Sigmoid colon (tissue), 7 donors: ENCODE measurements at places on chromosomes 2 and 18. TPM values are rescaled to one million over a fixed set of nuclear protein-coding genes. Genes with fewer than 3 reads are reported as not detected.

- no peak for DNase-seq
Measured at GRCh38 chr2:156003780-156004179, 328.7 kb downstream of the NR4A2 start.

DNA sequence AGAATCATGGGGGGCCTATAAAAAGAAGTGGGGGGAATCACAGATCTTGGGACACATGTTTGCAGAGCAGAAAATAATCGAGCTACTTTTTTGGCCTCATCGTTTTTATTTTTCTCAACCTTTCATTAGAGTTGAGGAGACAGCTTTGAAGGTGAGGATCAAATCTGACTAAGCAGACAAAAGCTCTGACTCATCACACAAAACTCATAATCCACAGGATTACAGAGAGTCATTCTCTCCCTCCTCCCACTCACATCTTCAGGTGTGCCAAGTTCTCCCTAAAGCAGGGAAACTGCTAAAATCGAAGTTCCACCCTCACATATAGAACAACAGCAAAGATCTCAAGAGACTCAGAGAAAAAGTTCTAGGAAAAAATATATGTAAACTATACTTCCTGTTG is 15.6 kb downstream of the BAZ2B start:
- no peak for DNase-seq

DNA sequence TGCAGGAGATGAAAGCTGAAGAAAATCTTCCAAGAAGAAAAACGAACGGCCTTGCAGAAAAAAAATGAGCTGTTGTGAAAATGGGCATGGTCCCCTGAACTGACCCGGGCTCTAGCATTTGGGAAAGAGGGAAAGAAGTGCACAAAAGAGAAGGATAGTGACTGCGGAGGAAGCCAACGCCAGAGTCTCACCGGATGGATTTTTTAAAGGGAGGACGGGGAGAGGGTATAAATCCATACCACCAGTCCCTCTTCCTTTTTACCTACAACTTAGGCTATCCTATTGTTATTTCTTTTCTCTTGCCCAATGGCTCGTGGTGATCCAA is 601 bp downstream of the WDR35 start:
- DNase-seq, result no peak

DNA sequence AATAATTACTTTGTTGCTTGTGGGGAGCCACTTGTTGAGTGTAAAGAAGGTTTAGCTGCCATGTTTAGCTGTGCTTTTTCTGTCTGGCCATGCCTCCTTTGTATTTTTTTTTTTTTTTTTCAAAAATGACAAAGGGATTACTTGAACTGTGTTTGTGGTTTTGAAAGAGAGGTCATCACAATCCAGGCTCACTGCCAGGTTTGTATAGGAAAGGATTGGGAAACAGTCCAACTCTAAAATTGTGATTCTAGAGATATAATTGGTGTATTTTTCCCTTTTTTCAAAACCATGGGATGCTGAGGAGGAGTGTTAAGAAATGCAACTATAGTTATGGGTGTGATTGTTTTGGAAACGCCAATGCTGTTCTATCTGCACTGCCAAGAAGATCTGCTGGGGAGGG is 4.3 kb downstream of the ITPRIPL1 start:
- DNase-seq, result no peak

DNA sequence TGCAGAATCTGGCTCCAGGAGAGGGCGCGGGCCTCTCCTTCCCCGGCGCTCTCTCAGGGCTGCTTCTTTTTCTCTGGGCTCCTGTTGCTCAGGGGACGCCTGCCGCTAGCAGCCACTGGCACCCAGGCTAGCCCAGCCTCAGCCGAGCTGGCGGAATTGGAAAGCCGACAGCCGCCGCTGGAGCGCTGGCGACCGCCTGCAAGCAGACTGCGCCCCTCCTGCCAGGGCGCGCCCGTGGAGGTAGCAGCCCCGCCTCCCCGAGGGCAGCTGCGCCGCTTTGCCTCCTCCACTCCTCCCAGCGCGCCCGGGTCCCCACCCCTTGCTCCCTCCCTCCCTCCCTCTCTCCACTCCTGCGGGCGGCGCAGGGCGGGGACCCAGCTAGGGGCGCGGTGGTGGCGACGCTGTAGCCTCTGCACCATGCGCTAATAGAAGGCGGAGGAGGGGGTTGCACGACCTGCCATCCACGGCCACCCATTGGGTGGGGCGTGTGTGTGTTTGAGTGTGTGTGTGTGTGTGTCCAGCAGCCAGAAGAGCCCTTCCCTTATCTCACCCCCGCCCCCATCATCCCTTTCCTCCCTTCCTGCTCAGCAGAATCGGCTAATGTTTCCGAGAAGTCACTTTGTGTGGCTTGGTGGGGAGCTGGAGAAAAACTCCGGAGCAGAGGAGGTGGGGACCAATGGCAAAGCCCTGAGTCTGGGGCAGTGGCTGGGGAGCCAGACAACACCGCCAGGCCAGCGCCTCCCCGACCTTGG is at the start of gene SCN9A:
Gene SCN9A (minus strand): TSS at position 209 of the 752 bp plus-strand sequence. CDS start 64,188 bp downstream, outside the sequence.
- DNase-seq, result peak; percentile 89

DNA sequence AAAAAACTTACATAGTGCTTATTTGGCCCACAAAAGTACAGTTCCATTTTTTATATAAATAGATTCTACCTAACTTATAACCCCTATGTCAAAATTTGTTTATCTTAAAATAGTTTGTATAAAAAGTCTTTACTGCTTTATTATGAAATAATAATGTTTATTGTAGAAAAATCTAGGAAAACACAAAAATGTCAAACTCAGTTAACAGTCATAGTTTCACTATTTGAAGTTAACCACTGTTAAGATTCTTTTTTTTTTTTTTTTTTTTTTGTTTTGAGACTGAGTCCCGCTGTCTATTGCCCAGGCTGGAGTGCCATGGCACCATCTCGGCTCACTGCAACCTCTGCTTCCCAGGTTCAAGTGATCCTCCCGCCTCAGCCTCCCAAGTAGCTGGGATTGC is 26.5 kb upstream of the ABI2 start:
- DNase-seq, result no peak

- peak; percentile 58 for DNase-seq
Measured at GRCh38 chr2:1656326-1656960, 87.9 kb downstream of the PXDN start.

- no peak for DNase-seq
Measured at GRCh38 chr2:241228860-241229516, 40.5 kb downstream of the ANO7 start.

- no peak for DNase-seq
Measured at GRCh38 chr18:6628187-6628586, 101.3 kb upstream of the ARHGAP28 start.

DNA sequence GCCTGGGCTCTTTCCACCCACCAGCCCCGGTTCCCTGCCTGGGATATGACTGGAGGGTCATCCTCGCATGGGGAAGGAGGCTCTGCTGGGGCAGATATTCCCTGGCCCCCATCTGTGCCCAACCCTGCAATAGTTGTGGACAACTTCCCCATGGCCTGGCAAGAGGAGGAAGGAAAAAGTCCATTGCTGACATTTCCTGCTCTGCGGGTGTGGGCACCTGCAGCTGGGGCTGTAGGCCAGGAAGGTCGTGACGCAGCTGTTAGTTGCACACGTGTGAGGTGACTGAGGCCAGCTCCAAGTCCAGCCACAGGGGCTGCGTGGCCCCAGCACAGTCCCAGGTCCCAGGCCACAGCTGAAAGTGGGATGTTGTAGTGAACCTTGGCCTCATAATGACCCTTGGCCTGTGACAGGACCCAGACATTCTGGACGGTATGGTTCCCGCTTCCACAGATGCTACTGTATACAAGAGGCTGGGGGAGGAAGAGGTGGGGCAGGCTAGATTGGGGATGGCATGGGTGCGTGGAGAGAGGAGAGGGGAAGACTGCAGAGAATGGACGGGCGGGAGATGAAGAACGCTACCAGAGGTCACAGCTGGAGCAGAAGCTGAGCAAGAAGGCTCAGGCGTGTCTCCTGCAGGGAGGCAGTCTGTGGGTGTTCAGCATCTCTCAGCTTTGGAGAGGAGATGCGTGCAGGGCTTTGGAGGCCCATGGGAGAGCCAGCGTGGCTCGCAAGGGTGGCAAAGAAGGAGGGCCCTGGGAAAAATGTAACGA is 22.1 kb downstream of the OTOF start:
- DNase-seq, result peak; percentile 70

GRCh38 chr18:78927616-78928015 is 52.0 kb upstream of the SALL3 start:
- no peak for DNase-seq

- no peak for DNase-seq
Measured at GRCh38 chr18:5449858-5450509, 93.8 kb downstream of the EPB41L3 start.

GRCh38 chr18:73153271-73153670 is 285.5 kb upstream of the NETO1 start:
- DNase-seq, result no peak

DNA sequence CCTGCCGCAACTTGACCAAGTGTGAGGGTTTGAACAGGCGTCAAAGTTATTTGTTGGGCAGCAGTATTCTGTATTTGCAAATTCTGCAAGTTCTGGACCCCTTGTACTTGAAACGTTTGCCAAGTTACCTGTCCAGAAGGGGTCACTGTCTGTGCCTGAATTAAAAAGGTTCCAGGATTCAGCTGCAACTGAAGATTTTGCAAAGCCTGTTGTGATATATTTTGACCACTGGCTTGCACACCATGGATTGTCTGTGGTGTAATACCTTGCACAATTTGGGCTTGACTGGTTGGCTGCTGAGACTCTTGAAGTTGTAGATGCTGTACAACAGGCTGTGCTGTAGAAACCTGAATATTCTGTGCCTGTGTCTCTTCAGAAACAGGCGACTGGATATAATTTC is 10.2 kb downstream of the SP3 start:
- no peak for DNase-seq

- no peak for DNase-seq
Measured at GRCh38 chr2:107337209-107337898, 451.4 kb upstream of the ST6GAL2 start.

DNA sequence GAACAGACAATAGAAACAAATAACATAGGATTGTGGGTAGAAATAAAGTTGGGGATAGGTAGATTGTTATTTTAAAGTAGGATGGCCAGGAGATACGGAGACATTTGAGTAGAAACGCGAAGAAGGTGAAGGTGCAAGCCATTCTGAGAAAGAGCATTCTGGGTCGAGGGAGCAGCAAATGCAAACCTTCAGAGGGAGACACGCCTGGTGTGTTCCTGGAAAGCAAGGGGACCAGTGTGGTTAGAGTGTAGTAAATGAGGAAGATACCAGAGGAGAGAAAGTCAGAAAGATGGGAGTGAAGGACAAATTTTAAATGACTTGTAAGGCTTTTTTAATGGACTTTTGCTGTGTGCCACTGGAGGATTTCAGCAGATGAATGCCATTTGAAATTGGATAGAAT is 1.7 kb downstream of the CYP20A1 start:
- no peak for DNase-seq

DNA sequence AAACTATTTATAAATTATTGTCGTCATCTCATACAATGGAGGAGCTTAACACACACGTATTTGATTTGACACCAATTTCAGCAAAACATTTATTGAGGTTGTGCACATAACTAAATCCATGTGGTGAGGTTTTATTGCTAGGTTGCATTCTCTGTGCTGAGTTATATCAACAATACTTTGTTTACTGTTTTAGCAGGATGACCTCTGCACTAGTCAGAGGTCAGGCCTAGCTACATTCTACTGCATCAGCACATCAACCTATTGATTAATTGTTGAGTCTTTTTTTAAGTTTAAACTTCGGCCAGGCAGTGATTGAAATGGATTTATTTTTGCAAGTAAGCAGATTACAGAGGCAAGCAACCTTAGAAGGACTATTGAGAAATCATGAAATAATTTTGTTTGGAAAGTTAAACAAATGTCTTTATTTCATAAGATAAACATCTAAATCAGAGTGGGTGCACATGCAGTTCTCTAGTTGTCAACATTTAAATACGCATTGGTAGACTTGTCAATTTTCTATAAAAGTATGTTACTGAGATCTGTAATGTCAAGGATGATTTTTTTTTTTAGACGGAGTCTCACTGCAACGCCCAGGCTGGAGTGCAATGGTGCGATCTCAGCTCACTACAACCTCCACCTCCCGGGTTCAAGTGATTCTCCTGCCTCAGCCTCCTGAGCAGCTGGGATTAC is 75.2 kb upstream of the CD28 start:
- DNase-seq, result no peak

DNA sequence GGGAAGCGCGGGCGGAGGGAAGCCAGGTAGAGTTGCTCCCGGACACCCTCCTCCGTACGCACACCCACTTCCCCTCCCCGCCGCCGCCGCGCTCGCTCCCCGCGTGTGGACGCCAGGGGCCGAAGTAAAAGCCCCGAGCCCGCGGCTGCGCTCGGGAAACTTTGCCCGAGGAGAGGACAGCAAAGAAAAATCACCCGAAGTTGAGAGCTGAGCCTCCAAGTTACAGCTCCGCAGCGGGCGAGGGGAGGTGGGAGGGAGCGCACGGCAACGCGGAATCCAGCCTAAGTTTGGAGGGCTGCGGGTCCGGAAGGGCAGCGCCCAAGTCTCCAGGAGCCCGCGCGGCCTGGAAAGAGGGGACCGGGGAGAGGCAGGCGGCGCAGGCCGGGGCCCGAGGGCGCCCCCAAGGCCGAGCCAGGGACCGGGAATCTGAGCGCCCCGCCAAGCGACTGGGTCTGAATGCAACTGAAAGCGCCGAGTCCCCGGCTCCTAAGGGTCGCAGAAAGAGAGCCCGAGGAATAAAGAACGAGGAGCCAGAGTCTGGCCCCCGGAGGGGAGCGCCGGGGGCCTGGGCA is 706 bp upstream of the BCL11A start:
- DNase-seq, result no peak

- DNase-seq, result no peak
Measured at GRCh38 chr2:7706791-7707190, 789.6 kb downstream of the RNF144A start.

DNA sequence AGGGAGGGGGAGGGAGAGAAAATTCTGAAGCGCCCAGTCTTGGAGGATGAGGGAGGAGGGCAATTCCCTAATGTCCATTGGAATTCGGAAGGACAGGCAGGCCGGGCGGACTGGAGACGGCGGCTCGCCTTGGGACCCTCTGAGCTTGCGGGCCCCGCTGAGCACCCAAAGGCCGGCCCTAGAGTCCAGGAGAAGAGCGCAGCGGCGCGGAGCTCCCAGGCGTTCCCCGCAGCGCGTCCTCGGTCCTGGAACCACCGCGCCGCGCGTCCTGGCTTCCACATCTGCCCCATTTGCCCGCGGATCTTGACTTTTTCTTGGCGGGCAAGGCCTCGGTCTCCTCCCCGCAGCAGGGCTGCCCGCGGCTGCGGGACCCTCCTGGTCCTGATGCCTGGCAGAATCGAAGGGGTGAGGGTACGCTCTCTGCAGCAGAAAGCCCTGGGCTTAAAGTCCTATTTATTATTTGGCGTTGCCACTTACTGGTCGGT is 675 bp upstream of the MLPH start:
- DNase-seq, result no peak

Gene VPS54
- 27.3 TPM for total RNA-seq

Gene PID1
- 83.6 TPM for total RNA-seq

Gene GPR45
- not detected for total RNA-seq

Gene LIMS3
- 7.2 TPM for total RNA-seq

Gene TOGARAM2
- total RNA-seq, result 0.82 TPM

Gene MEIS1
- 133 TPM for total RNA-seq

Gene RAB27B
- total RNA-seq, result 0.55 TPM

Gene AGXT
- not detected for total RNA-seq

Gene COBLL1
- 22.4 TPM for total RNA-seq

Gene GALNT5
- under 0.01 TPM for total RNA-seq
